ENCODE measurements at places on chromosomes 6 and 20. TPM values are rescaled to one million over a fixed set of nuclear protein-coding genes. Genes with fewer than 3 reads are reported as not detected.
A peak's percentile ranks its signal among the peaks of the same experiment; 100 is the strongest.

DNA sequence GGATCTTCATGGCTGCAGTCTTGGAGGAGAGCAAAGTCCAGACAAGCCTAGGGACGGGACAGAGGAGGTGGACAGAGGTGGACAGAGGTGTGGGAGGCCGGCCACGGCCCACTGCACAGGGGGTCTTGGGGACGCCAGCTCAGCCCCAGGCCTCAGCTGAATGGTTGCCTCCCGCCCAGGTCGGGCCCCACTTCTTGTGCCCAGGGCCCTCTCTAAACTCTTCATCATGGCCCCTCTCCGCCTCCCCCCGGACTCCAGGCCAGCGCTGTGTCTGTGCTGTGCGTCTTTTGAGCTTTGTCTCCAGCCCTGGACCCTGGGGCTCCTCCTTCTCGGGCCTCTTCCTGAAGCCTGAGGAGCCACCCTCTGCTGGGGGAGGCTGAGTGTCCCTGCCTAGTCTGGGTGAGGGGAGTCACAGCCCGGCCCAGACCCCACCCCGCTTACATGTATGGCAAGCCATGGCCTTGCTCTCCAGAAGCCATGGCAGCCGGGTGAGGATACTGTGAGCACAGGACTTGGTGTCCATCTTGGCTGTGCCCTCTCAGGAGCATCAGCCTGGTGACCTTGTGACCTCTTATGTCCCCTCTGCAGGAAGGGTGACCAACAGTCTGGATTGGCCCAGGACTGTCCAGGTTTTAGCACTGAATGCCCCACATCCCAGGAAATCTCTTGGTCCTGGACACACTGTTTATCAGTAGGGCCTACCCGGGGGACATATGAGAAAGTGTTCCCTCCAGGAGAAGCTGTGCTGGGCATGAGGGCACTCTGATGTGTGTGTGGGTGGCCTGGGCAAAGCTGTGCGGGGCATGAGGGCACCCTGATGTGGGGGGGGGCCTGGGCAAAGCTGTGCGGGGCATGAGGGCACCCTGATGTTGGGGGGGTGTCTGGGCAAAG is 9.4 kb upstream of the NPBWR2 start:
- no peak for DNase-seq

DNA sequence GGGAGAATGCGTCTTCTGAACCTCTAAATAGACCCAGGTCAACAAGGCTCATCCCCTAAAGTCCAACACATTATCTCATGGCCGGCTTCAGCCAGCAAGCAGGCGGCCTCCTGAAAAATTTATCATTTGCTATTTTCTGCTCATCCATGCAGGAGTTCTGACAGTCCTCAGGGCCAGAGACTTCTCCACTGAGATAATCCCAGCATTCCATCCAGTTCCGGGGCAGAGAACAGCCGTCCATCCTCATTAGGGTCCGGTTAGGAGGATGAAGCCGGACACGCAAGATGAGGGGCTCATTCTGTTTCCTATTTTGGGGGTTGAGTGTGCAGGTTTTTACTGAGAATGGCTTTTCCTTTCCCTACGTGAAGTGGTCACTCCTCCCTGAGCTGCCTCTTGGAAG is 258.1 kb downstream of the PREX1 start:
- no peak for DNase-seq

GRCh38 chr20:57849121-57849520 is 139.3 kb upstream of the PMEPA1 start:
- DNase-seq = no peak

DNA sequence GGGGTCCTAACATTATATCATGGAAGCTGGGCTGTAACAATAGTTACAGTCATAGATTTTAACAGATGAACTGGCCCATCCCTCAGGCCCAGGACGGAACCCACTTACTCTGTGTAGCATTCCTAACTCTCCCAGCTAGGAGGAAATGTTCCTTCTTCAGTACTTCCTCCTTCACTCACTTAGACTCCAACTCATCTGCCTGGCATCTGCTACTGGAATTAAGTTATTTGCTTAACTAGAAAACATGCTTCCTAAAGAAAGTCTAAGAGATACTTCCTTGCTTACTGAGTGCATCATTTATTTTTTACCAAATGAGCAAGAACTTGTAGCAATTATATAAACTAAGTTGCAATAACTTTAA is 20.5 kb downstream of the GCLC start:
- DNase-seq = no peak

DNA sequence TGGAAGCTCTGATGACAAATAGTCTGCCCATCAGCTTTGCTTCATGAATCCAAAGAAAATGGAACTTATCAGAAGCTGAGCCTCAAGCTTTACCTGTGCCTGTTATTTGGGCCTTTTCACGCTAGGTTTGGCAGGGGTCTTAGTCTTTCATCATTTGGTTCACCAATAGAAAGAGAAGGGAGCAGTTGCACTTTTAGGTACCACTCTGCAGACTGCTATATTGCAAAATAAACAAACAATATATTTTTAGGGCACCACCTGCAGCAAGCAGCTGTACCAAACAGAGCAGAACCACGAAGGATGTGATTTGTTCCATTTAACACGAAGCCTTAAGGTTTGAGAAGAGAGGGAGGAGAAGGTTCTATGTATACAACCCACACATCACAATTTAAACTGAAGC is 291.4 kb upstream of the RNF217 start:
- DNase-seq = no peak

Gene HLA-DMB
- not detected for total RNA-seq

DNA sequence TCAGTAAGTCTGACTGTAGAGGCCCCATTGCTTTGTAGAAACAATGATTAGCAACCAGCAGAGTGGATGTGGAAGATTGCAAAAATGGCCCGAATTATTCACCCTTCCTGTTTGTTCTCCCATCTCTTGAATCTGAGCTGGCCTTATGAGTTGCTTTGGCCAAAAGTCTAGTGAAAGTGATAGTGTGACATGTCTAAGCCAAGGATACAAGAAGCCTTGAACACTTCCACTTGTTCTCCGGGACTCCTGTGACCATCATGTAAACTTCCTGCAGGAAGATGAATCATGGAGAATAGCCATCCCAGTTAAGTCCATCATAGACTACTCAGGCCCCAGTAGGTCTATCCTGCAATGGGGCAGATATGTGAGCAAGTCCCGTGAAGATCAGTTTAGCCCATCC is 252.0 kb upstream of the JAG1 start:
- DNase-seq = no peak

DNA sequence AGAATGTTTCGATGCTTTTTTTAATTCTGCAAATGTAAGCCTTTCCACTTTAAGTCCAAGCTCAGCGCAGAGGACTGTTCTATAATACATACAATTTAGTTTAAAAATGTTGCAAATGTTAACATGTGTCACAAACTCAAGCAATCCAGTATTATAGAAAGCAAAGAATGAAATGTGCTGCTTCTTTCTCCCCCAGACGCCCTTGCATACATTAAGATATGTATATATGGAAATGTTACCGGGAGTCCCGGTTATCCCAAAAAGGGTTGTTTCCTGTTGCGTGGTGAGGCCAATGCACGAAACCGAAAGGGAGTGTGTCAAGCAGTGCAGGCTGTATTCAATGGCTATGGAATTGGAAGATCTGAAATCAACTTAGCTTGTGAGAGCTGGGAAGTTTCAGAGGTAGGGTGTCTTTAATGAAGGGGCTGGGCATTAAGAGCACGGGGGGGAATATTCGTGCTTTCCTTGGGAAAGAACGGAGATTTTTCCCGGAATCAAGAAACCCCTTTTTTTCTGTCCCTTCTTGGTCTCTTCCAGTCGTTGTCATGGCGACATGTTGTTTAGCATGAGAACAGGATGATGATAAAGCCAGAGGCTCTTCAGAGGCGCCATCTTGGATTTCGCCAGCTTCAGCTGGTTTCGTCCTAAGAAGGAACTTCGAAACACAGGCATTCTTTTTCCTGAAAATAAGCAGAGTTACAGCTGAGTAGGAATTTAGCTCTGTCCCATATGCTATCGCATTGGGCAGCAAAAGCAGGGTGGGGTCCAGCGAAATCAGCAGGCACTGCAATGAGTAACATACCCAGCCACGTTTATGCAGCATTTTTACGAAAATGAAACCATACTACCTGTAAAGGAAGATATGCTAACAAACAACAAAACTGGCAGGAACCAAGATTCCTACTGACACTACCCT is 10.1 kb upstream of the NQO2 start:
- peak; percentile 89 for DNase-seq

Gene LHFPL5
- total RNA-seq = not detected

DNA sequence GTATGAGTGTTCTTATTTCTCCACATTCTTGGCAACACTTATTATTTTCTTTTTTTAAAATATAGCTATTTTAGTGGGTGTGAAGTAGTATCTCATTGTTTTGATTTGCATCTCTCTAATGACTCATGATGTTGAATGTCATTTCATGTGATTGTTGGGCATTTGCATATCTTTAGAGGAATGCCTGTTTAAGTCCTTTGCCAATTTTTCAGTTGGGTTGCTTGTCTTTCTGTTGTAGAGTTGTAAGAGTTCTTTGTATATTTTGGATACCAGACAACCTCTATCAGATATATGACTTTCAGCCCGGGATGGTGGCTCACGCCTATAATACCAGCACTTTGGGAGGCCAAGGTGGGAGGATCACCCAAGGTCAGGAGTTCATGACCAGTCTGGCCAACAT is 5.1 kb upstream of the POPDC3 start:
- DNase-seq = no peak

DNA sequence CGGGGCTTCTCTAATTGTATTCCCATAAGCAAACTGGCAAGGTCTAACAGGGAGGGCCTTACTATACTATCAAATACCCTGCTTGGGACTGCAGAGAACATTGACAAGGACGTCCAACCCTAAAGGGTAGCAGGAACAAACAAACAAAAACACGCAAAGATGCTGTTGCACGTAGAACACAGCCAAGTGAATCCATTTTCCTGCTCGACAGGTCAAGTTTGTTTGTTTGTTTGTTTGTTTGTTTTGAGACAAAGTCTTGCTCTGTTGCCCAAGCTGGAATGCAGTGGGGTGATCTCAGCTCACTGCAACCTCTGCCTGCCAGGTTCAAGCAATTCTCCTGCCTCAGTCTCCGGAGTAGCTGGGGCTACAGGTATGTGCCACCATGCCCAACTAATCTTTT is 91.3 kb downstream of the ZMYND8 start:
- DNase-seq = no peak

Data from NCI-H460 (cell line).